NCI-H69 (cell line): ENCODE measurements at places on chromosomes 5 and 9.

- DNase-seq: no peak
Measured at GRCh38 chr9:91783876-91784672, 166.0 kb downstream of the ROR2 start.

DNA sequence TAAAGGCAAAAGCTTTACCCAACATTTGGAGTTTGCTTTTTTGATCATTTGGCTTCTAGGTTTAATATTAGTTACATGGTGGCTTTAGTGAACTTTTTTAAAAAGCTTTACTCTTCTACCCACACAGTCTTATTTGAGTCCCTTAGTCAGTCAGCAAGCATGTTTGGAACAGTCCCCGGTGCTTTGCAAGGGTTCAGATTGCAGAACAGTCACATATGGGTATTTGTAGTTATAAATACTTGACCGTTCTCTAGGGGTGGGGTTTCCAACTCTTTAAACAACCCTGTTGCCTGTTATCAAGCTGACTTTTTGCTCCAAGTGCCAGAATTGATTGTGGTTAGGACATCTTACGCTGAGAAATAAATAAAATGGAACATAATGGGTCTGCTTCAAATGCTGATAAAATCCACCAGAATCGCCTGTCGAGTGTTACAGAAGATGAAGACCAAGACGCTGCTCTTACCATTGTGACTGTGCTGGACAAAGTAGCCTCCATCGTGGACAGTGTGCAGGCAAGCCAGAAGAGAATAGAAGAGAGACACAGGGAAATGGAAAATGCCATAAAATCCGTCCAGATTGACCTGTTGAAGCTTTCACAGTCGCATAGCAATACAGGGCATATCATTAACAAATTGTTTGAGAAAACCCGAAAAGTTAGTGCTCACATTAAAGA lies at the start of gene CAVIN4:
TSS of gene CAVIN4 (plus strand) at position 304 of the 673 bp plus-strand sequence. CDS start at position 369, 65 bp downstream.
- no peak for DNase-seq

GRCh38 chr5:56262279-56262678 lies 29.1 kb upstream of the ANKRD55 start:
- DNase-seq: no peak

DNA sequence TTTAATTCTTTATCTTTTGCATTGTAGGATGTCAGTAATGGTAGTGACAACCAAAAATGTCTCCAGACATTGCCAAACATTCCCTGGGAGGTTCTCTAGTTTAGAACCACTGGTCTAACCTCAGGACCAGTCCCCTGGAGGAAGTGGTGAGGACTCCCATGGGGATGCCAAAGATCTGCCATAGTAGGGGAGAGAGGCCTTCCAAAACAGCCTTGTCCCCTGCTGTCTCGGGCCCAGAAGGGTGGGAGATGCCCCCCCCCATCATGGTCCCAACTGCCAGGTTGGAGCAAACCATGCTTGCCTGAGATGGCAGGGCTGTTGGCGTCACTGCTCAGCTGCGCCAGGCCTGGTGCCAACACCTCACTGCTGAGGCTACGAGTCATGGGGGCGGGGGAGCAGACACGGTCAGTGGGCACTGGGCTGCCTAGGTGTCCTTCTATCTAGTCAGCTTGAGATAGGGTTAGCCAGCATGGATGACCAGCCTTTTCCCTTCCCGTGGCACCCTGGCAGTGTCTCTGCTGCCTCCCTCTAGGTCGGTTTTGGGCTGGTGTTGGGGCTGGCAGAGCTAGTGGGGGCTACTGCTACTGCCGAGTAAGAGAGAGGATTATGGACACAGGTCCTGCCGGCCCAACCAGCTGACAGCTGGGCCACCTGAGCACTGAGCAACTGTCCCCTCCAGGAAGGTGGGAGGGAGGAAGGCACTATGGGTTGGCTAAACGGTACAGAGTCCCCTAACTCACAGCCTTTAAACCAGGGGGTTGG lies 8.3 kb upstream of the CXXC5 start:
- peak; percentile 37 for DNase-seq

DNA sequence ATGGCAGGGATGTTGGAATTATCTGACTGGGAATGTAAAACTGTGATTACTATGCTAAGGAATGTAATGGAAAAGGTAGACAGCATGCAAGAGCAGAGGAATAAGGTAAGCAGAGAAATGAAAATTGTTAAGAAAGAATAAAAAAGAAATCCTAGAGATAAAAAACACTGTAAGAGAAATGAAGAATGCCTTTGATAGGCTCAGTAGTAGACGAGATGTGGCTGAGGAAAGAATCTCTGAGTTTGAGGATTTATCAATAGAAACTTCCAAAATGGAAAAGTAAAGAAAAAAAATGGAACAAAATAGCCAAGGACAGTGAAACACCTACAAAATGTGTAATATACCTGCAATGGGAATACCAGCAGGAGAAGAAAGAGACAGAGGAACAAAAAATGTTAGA lies 468.5 kb upstream of the PIK3R1 start:
- DNase-seq: no peak

GRCh38 chr9:89668216-89668865 lies 63.5 kb downstream of the GADD45G start:
- peak; percentile 62 for DNase-seq

DNA sequence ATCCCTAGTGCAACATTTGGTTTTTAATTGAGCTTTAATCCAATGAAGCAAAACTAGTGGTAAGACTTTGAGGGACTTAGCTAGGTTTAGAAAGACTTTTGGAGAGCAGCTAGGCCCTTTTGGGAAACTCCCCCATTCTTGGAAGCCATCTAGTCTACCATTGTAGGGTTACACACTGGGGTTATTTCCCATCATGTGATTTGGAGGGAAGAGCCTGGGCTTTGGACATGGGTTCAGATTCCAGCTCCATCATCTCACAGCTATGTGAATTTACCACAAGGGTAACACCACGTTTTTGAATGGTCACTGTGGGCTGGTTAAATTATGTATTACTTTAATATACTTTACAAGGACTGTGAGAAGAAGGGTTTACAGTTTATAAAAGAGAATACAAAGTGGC lies 18.3 kb upstream of the TNFSF15 start:
- no peak for DNase-seq

DNA sequence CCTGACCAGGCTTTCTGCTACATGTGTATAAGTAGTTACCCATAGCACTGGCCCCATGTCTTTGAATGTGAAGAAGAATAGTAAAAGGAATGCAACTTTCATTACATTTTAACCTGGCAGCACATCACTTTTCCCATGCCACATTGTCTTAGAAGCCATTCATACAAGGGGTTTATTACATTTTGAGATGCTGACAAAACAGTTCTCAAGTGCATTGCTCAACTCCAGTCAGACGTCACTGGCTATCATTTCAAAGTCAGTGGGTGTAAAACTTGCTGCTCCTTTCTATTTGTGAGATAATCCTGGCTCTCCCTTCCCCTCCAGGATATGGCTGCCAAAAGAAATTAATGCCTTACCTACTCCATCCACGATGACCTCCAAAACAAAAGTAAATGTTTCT lies 97.0 kb upstream of the VCAN start:
- DNase-seq: no peak

DNA sequence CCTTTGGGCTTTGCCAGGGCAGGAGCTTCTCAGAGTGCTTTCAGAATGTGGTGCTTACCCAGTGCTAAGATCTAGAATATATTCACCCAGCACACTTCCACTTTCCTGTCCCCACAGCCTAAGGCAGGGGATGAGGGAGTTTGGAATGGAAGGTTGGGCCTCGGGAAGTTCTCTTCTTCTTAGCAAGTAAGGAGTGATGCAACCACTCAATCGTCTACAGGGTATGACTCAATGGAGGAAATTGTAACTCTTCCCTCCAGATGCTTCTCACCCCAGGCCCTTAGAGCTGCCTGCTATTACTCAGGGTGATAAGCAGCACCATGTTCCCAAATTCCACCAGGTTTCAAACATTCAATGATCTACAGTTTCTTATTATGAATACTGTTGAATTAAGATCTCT lies 30.8 kb upstream of the AGGF1 start:
- no peak for DNase-seq

GRCh38 chr5:55855509-55855908 lies 4.4 kb downstream of the IL31RA start:
- no peak for DNase-seq

DNA sequence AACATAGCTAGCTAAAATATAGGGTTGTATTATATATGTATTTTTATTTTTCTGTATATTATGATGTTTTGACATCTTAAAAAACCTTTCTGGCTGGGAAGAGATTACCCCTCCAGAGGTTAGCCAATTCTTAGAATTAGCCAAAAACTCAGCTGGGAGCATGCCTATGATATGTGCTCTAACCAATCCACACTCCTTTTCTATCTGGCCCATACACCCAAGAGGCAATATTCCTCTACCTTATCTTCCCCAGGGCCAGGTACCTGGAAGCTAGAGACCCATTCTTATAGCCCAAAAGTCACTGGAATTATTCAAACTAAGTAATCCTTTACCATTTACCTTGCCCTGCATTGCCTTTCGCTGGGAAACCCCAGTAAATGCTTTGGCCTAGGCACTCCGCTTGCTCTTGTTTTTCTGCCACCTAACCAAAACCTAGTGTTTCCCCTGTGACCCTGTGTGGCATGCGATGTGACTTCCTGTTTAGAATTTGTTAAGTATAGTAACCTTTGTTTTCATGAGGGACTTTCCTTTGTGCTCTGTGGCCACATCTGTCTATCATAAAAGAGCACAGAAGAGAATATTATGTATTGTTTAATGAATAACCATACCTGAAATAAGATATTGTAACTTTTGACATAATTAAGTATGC lies 37.4 kb downstream of the CSNK1G3 start:
- DNase-seq: no peak

- DNase-seq: no peak
Measured at GRCh38 chr5:166671811-166672210, 1619.6 kb upstream of the WWC1 start.

DNA sequence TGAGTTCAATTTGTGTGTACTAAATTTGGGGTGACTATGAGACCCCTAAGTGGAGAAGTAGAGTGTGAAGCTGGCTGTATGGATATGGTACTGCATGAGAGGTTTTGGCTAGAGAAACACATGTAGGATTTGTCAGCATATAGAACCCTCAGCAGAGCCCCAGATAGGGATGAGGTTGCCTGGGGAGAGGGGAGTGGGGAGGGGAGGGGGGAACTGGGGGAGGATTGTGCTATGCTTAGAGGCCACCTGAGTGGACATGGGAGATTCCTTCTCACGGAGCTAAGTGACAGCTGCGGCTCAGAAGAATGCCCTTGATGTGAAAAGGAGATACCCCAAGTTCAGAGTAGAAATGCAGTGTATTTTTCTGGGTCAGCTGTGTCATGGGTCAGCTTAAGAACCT lies 11.2 kb downstream of the SLC22A5 start:
- DNase-seq: no peak

DNA sequence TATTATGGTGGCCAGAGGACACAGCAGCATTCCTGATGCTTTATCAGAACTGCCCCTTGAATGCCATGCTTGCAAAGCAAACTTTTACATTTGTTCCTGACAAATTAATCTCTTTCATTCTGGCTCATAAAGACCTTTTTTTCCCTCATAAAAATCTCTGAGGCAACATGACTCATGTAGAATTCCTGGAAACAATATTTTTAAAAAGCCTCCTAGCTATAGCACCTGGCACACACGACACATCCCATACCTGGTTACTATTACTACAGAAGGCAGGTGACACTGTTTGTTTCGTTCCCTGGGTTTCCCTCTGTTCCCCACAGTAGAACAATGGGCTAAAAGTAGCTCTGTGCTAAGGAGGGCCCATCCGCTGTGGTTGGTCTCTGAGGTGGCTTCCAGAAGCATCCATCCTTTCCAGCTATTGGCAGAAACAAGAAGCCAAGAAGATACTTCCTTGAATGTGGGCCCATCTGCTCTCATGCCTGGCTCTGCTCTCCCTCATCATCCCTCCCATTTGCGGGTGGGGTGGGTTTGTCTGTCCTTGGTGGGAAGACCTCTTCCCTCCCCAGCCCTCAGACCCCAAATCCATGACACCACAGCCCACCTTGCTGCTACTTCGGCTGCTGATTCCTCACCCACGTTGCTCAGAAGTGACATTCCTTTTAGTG lies 59.1 kb downstream of the GALNT12 start:
- DNase-seq: no peak

DNA sequence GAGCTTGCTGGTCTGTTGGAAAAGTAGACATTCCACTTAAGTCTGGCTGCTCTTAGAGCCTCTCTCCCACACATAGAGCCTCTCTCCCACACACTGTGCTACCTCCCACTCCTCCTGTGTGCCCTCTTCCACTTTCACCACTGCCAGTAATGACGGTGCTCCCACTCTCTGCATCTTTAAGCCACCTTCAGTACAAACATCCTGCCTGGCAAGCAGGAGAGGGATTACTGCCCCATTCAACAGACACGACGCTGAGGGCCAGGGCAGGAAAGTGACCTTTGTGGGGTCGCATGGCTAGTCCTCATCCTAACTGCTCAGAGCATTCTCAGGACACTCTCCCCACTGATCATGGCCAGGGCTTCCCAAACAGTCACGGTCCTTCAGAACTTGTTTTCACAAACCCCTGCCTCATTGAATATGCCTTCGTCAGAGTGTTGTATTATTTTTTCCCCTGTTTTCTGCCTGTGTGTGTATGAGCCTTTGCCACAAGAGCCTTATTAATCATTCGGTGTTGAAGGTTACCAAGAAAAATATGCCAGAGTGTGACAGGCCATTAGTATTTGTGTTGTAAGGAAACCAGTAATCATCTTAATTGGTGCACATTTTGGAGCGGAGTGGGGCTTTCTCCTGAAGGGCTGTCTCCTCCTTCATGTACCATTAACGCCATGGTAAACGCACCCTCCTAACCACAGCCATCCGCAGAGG lies 87.1 kb upstream of the SAP30L start:
- peak; percentile 92 for DNase-seq

DNA sequence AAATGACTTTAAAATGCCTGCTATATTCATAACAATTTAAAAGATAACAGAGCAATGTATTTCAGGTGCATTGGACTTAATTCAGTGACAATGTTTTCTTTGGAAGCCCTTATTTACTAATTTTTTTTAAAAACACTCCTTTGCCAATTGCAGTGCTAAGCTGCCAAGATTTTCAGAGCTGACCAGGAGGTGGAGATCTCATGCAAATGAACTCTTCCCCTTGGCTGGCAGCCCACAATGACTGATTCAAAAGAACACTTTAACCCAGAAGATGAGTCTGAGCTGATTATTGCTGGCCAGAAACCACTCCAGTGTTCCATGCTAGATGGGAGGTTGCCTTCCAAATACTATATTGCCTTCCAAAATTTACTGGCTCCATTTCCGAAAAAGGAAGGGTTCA lies 128.3 kb upstream of the CCNH start:
- peak; percentile 97 for DNase-seq

DNA sequence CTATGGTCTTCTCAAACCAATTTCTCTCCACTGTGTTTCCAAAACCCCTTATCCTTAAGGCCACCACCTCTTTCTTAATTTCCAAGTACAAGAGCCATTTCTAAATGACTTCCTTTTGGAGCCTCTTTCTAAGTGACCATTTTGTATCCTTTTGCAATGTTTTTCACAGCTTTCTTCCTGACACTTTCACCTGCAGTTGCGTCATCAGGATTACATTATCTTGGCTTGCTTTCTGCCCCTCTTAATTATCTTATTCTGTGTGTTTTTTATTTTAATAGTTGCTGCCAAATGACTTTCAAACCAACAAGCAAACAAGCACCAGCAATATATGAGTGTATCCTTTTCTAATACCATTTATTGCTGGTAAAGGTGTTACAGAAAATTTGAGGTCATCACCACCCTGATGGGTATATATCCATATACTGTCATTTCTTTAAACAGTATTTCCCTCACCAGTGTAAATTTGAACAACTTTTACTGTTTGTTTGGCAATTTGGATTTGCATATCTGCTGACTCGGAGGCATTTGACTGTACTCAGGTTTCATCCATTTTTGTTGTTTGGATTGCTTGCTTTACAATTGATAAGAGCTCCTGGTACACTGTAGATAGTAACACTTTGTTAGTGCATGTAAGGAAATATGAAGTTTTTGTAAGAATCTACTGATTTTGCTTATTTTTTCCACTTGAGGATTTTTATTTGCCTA lies 5.4 kb upstream of the ANXA1 start:
- DNase-seq: peak; percentile 42
